BJ (cell line): ENCODE measurements at places on chromosomes 2 and 18.

DNA sequence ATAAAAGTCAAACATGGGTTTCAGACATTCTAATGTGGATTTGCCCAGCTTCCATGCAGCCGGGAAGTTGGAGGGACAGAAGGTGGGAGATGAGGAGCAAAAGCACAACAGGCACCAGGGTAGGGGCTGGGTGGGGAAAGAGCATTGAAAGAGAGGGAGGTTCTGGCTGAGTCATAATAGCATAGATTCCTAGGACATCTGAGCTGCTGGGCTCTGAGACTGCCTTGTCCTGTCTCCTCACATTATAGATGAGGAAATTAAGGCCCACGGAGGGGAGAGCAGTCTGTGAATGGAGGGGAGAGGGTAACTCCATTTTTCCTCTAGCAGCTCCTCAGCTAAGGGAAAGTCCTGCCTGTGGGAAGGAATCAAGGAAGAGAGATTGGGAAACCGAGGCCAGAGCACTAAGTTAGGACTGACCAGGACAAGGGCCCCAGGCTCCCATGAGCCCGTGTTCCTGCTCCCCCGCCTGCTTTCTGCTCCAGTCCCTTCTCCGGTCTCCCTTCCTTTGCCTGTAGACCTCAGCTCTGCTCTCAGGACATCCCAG lies 26.2 kb downstream of the SH2D6 start:
- DNase-seq = no peak

DNA sequence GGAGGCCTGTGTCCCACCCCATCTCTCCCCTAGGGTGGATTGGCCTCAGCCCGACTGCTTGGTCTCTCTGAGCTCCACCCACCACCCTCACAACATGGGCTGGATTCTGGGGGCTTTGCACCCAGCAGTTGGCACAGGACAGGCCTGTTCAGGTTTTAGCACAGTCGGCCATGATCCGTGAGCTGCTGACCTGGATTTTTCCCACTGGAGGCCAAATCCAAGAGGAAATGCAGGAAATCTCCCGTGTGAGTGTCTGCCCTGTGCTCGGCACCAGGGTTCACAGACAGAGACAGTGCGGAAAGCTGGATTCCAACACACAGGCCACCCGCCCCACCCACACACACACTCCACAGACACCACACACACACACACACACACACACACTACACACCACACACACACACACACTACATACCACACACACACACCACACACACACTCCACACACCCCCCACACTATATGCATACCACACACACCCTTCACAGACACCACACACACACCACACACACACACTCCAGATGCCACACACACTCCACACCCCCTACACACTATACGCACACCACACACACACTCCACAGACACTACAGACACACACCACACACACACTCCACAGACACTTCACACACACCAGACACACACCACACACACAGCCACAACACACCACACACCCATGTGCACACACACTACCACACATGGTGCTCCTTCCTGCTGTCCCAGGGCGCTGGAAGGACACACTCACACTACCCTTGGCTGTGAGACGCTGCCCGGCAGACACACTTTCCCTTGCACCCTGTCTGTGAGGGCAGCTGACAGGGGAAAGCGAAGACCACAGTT lies 14.1 kb downstream of the MBP start:
- no peak for DNase-seq

DNA sequence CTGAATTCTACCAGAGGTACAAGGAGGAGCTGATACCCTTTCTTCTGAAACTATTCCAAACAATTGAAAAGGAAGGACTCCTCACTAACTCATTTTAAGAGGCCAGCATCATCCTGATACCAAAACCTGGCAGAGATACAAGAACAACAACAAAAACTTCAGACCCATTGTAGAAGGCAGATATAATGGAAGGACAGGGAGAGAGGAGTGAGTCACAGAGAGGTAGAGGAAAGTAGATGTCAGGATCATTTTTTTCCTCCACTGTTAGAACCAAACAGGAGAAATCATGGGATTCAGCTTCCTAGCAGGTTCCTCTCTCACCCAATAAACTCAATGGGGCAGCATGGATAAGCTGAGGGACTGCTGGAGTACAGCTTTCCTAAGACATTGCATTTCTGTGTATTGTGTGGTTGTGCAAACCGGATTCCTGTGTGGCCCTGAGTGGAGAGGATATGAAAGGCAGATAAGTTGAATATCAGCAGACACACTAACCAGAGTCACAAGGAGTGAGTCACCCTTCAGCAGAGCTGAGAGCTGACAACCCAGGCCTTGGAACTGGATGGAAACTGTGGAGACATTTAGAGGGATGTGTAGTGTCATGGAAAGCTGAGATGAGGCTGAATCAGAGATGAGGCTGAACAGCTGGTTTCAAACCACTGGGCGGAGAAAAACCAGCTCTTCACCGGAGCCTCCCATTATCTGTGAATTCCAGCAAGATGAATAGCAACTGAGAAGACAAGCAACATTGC lies 60.9 kb upstream of the MMADHC start:
- peak; percentile 97 for DNase-seq

DNA sequence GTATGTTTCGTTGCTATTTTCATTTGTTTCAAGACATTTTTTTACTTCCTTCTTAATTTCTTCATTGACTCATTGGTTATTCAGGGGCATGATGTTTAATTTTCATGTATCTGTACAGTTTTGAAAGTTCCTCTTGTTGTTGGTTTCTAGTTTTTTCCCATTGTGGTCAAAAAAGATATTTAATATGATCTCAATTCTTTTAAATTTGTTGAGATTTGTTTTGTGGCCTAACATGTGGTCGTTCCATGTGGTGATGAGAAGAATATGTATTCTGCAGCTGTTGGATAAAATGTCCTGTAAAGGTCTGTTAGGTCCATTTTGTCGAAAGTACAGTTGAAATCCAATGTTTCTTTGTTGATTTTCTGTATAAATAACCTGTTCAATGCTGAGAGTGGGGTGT lies 110.3 kb upstream of the MAP4K4 start:
- DNase-seq = no peak

- no peak for DNase-seq
Observed at GRCh38 chr2:96869822-96870625, at the start of gene SEMA4C. Gene SEMA4C, minus strand, starts transcription at chr2:96870080. Its CDS starts 2,194 bp downstream, at chr2:96867886.

- DNase-seq = no peak
Observed at GRCh38 chr2:201059961-201060755, 11.3 kb downstream of the HYCC2 start.

DNA sequence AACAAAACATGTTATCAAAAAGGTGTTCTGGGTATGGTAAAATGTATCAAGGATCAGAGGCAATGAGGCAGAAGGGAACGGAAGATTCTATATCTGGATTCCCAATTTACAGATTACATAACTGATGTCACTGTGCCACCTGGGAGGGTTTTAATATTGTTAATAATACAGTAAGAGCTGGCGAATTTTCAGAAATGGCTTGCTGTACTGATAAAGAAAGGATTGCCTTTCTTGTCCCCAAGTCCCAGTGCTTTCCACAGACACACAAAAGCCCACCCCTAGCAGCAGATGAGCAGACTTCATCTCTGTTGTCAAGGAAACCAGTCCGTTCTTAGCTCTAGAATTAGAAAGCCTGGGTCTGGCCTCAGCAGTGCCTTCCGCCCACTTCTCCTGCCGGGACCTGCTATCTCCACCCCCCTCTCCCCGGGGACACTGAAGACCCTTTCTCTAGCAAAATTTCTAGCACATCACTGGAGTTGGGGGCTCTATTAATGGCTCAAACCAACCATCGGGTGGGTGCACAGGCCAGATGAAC lies 34.3 kb downstream of the ADD2 start:
- no peak for DNase-seq

DNA sequence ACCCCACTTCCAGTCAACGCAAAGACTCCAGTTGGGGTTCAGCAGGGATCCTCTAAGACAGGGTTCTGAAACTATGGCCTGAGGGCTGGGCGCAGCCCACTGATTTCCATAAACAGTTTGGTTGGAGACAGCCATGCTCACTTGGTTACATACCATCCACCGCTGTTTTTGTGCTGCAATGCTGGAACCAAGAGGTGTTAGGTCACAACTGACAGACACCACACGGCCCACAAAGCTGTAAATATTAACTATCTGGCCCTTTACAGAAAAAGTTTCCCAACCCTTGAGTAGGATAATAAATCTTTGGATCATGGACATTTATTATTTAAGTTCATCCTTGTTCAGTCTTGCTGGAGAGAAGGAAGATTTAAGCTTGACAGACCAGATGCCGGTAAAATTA lies 8.4 kb upstream of the CD226 start:
- DNase-seq = peak; percentile 19
